ENCODE measurements at places on chromosomes 2 and 18. TPM values are rescaled to one million over a fixed set of nuclear protein-coding genes. Genes with fewer than 3 reads are reported as not detected.

DNA sequence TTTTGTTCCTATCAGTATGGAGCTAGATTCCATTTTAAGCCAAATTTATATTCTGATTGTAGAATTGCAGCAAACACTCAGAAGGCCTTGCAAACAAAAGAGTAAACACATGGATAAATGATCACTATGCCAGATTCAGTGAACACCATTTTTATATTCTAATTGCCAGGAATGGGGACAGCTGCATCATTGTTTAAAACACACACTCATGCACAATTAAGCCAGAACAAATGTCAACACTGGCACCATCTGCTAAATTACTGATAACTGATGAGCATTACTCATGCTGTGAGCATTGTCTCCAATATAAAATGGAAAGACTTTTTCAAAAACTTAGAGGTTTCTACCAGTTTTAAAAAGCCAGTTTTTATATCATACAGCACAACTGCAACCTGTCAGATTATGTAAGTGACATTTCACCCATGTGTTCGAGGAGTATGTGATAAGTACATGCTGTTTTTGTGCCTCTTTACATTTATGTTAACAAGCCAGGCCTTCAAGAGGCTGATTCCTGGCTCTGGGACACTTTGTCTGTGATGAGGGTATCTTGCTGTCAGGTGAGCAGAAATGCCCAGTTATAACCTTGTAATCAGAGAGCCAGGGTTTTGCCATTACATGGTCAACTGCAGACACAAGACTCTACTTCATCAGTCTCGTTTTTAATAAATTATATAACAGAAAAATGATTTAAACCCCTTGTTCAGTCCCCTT lies 4.4 kb upstream of the ST8SIA5 start:
- no peak for DNase-seq

DNA sequence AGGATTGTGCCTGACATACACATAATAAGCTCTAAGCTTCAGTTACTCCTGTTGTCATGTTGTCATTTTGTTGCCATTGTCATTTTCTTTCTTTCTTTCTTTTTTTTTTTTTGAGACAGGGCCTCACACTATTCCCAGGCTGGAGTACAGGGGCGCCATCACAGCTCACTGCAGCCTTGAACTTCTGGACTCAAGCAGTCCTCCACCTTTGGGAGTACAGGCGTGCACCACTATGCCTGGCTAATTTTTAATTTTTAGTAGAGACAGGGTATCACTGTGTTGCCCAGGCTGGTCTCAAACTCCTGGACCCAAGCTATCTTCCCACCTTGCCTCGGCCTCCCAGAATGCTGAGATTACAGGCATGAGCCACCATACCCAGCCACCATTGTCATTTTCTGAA lies 30.9 kb upstream of the SCLY start:
- DNase-seq, result no peak

DNA sequence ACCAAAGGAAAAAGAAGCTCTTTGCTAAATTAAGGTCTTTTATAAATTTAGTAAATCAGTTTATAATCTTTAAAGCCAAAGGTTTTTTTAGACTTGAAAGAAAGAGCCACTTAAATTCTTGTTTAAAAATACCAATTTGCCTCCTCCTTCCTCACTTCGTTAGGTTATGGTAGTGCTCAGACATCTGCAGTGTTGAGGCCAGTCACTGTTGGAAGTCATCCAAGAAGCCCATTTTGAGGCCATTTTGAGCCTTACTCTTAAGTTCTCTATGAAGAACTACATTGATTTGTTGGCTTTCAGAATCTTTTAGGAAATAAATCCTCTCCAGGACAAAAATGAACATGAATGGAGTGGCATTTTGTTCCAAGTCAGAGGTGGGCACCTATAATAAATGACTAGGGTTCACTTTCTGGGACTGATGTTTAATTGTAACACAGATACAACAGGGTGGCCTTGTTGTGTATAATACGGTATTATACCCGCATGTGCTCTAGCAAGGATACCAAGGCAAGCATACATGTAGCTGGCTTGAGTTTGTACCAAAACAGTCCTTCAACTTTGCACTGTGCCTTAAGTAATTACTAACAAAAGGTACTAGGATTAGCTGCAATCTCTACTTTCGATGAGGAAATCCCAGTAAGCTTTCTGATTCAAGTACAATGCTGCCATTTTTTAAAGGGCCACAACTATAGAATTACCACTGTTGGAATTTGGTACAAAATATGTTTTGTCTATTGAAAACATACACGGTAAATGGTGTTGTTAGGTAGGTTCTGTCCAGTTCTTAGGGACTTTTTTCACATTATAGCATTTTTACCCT lies 22.8 kb downstream of the SLC66A3 start:
- no peak for DNase-seq

DNA sequence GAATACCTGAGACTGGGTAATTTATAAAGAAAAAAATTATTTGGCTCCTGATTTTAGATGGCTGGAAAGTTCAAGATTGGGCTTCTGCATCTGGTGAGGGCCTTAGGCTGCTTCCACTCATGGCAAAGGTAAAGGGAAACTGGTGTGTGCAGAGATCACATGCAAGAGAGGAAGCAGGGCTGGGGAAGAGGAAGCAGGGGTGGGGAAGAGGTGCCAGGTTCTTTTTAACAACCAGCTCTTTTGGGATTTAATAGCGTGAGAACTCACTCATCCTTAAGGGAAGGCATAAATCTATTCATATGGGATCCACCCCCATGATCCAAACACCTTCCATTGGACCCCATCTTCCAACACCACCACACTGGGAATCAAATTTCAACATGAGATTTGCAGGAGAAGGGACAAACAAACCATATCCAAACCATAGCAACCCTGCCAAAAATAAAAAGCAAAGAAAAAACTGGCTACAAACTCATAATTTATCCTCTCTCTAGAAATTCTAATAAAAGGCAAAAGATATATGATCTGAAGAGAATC lies 30.4 kb downstream of the PRKRA start:
- no peak for DNase-seq

DNA sequence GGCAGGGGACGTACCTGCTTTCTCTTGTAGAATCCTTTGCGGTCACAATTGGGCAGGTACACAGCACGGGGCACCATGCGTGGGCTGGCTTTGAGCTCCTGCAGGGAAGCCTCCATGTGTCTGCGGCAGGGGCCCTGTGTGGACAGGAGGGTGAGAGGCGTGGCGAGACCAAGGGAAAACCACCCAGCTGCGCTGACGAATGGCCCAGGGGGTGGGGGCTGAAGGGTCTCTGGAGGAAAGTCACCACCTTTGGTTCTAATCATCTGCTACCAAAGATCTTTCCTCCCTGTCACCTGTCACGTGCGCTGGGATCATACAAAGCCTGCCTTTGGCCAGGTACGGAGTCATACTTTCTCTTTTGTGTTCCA lies 17.3 kb downstream of the IGFBP5 start:
- no peak for DNase-seq

DNA sequence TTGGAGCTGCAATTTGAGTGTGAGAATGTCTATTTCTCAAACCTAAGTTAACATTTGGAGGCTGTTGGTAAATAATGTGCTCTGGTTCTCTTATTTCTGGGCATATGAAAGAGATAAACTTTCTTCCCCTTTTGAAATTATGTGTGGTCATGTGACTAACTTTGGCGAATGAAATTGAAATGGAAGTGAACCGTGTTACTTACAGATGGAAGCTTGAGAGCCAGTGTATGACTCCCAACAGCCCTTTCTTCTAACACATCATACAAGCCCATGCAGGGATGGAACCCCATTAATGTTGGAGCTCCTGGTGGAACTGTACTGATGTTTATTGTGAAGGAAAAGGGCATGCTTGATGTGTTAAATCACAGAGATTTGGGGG lies 725.8 kb downstream of the TSN start:
- DNase-seq, result no peak

DNA sequence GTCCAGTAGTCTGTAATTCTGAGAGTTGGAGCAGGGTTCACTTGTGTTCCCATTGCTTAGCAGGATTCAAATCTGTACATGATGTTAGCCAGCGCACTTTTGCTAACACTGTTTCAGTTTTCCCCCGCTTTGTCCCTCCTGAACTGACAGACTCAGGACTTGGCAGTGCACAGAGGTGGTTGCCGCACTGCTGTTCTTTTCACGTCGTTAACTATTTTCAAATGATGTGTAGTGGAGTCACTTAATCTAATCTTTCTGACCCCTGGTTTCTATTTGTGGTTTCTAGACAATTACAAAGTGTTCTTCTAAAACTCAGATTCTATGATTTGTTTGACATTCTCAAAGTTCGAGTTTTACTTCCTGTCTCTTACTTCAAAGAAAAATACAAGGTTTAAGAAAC lies 234.5 kb downstream of the RBM43 start:
- no peak for DNase-seq

DNA sequence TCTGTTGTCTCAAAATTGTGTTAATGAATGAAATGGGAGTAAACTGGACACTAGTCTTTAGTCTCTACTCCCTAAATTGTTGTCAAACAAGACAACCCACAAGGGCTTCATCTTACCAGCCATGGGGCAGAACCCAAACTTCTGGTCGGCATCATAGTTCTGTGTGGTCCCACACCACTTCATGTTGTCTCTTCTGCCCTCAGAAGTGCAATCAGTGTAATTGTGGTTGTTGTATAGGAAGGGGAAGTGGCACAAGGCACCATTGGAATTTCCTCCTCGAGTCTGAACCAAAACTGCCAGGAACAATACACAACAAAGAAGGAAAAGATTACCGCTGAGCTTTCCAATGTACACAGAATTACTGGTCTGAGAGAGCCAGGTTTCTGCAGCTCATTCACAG lies 12.6 kb downstream of the FN1 start:
- DNase-seq, result no peak

GRCh38 chr2:135800513-135801460 lies 36.2 kb downstream of the LCT start:
- no peak for DNase-seq

- DNase-seq, result no peak
These were observed 21.5 kb upstream of the DSG3 start for GRCh38 chr18:31426021-31426420.

GRCh38 chr18:39846265-39846664 lies 2108.8 kb upstream of the PIK3C3 start:
- DNase-seq, result no peak

DNA sequence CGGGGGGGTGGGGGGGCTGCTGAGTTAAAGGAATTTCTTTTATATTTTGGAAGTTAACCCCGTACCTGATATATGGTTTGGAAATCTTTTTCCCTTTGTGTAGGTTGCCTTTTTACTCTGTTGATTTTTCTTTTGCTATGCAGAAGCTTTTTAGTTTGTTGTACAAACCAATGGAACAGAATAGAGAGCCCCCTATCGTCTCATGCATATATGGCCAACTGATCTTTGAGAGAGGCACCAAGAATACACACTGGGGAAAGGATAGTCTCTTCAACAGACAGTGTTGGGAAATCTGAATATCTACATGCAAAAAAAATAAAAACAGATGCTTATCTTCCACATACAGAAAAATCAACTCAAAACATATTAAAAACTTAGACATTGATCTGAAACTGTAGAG lies 647.8 kb upstream of the KLHL29 start:
- DNase-seq, result no peak

GRCh38 chr2:5932556-5933469 lies 240.6 kb downstream of the SOX11 start:
- DNase-seq, result no peak

DNA sequence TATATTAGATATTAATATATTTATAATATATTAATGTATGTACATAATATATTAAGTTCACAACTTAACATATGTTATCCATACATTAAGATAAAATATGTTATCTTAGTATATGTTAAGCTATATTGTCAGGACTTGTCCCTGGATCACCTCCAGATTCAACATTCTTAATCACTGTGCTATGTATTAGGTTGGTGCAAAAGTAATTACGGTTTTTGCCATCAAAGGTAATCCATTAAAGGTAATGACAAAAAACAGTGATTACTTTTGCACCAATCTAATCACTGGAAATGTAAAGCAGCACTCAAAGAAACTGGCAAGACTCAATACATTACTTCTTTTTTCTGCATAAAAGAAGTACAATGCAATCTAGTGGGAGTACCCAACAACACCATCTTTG lies 1099.0 kb upstream of the SLC39A10 start:
- no peak for DNase-seq

GRCh38 chr2:170284205-170284604 lies 106.3 kb downstream of the MYO3B start:
- DNase-seq, result no peak

GRCh38 chr2:120919771-120920453 lies 184.2 kb downstream of the GLI2 start:
- DNase-seq, result no peak

DNA sequence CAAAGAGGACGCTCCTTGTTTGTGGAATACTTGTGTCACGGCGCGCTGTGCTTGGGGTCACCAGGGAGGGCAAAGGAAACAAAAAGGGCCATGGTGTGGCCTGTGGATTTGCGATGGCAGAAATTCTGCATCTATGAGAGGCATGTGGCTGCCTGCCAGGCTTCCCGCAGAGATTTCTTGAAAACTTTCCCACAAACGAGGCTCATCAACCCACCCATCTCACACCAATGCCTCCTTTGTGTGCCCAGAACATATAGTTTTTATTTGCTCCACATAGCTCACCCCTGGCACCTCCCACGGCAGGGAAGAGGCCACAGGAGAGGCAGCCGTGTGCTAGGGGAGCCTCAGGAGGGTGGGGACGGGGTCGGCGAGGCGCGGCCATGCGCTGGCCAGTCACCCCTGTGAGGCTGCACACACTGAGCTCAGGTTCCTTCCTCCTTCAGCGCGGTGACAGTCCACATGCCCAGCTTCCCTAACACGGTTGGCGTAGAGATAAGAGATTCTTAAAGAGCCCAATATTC lies 100.3 kb downstream of the MBP start:
- no peak for DNase-seq

DNA sequence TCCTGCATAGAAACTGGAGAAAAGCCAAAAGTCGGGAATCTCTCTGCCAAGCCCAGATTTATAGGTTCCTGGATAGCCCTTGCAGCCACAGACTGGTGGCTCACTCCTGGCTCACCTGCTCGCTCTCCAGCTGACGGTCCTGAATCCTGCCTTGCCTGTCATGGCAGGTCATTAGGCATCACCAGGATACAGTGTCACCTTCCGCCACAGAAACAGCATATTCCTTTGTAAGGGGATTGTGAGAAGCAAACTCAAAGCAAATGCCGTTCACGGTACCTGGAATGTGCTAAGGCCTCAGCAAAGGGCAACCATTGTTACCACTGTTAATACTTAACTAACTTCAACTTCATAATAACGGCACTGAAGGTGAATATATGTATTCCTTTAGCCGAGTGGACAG lies 57.1 kb upstream of the GPR45 start:
- no peak for DNase-seq

The RBM45 gene
- total RNA-seq, result 14.1 TPM

The CCDC88A gene
- total RNA-seq, result 99.8 TPM

The PNKD gene
- 49.0 TPM for total RNA-seq

The RAMP1 gene
- 17.6 TPM for total RNA-seq

The SATB2 gene
- total RNA-seq, result 43.2 TPM

The AAMP gene
- 103 TPM for total RNA-seq

The DSG4 gene
- total RNA-seq, result not detected
